ENCODE measurements at places on chromosomes 2 and 18. TPM values are rescaled to one million over a fixed set of nuclear protein-coding genes. Genes with fewer than 3 reads are reported as not detected.

The CD226 gene
- 0.11 TPM for total RNA-seq

The SGPP2 gene
- total RNA-seq: 0.81 TPM

The BCL11A gene
- 0.09 TPM for total RNA-seq

The MYOM1 gene
- 0.31 TPM for total RNA-seq

The TUBA3E gene
- total RNA-seq: 6.9 TPM

The CAPN13 gene
- 0.12 TPM for total RNA-seq

The CHRNG gene
- not detected for total RNA-seq

The ZNF804A gene
- total RNA-seq: not detected

The CNGA3 gene
- 0.02 TPM for total RNA-seq

The GPR35 gene
- total RNA-seq: 1.0 TPM

The FOXI3 gene
- total RNA-seq: 0.06 TPM

The SCN7A gene
- total RNA-seq: not detected

The REG1B gene
- total RNA-seq: not detected

The GAD1 gene
- total RNA-seq: 0.34 TPM

All from A549 treated with AZD2906 at 1 μM for 4 hours (cell line).